Sigmoid colon (tissue), 7 donors: ENCODE measurements at places on chromosomes 6 and 20.

GRCh38 chr20:6030453-6031080 lies 23.3 kb downstream of the LRRN4 start:
- no peak for DNase-seq
- peaks cover 35% of the 10 kb centered on the region for H3K36me3 ChIP-seq
- H3K27me3 ChIP-seq: no peaks in the 10 kb centered on the region
- H3K27ac ChIP-seq: no peak overlapping the region

- no peak for DNase-seq
- no peaks in the 10 kb centered on the region for H3K27me3 ChIP-seq
- no peaks in the 10 kb centered on the region for H3K36me3 ChIP-seq
- no peak overlapping the region for H3K27ac ChIP-seq
- H3K4me3 ChIP-seq: no peak overlapping the region
These were observed 42.2 kb downstream of the TBC1D7 start for GRCh38 chr6:13286181-13286580.

- no peaks in the 10 kb centered on the region for H3K27me3 ChIP-seq
- DNase-seq: no peak
- peak overlapping the region; percentile 98 for H3K27ac ChIP-seq
- H3K4me3 ChIP-seq: peak overlapping the region; percentile 91
- no peaks in the 10 kb centered on the region for H3K36me3 ChIP-seq
These were observed 987 bp downstream of the TMEM181 start for GRCh38 chr6:158560836-158561320.

DNA sequence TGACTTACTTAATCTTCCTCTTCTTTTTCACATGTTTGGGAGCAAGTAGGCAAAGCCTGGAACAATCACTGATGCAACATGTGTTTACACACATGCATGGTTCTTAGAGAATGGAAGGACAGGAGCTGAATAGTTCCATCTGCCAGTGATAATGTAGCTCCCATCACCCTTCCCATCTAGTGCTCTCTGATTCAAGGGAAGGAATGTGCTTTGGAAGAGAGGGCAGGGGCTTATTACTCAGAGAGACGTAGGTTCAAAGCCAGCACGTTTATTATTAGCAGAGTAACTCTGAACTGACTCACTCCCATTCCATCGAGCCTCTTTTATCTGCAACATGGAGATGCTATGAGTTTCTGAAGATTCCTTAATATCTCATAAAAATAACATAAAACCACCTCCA lies 211.9 kb downstream of the GMPR start:
- H3K36me3 ChIP-seq: no peaks in the 10 kb centered on the region
- H3K27me3 ChIP-seq: no peaks in the 10 kb centered on the region
- no peak for DNase-seq
- peaks cover 14% of the 10 kb centered on the region for H3K4me1 ChIP-seq
- H3K4me3 ChIP-seq: no peak overlapping the region

GRCh38 chr20:50865114-50865513 lies 66.1 kb downstream of the ADNP start:
- no peak overlapping the region for H3K27ac ChIP-seq
- no peaks in the 10 kb centered on the region for H3K27me3 ChIP-seq
- H3K36me3 ChIP-seq: no peaks in the 10 kb centered on the region
- H3K4me3 ChIP-seq: no peak overlapping the region
- DNase-seq: no peak
- H3K4me1 ChIP-seq: no peaks in the 10 kb centered on the region

GRCh38 chr6:60952500-60952899 lies 1333.5 kb downstream of the KHDRBS2 start:
- H3K36me3 ChIP-seq: no peaks in the 10 kb centered on the region
- no peak overlapping the region for H3K27ac ChIP-seq
- no peak overlapping the region for H3K4me3 ChIP-seq
- no peak for DNase-seq
- H3K4me1 ChIP-seq: no peaks in the 10 kb centered on the region
- H3K27me3 ChIP-seq: no peaks in the 10 kb centered on the region

GRCh38 chr6:152189736-152190135 lies 382.3 kb downstream of the ESR1 start:
- no peaks in the 10 kb centered on the region for H3K4me1 ChIP-seq
- no peak overlapping the region for H3K4me3 ChIP-seq
- DNase-seq: no peak
- no peak overlapping the region for H3K27ac ChIP-seq
- no peaks in the 10 kb centered on the region for H3K27me3 ChIP-seq

GRCh38 chr20:11676630-11677287 lies 240.9 kb upstream of the BTBD3 start:
- H3K27ac ChIP-seq: no peak overlapping the region
- no peaks in the 10 kb centered on the region for H3K27me3 ChIP-seq
- no peak for DNase-seq
- no peaks in the 10 kb centered on the region for H3K36me3 ChIP-seq
- no peak overlapping the region for H3K4me3 ChIP-seq

GRCh38 chr20:60214901-60215815 lies 256.9 kb downstream of the CDH26 start:
- H3K4me3 ChIP-seq: no peak overlapping the region
- H3K4me1 ChIP-seq: no peaks in the 10 kb centered on the region
- H3K27me3 ChIP-seq: peaks cover 13% of the 10 kb centered on the region
- no peak for DNase-seq
- H3K36me3 ChIP-seq: no peaks in the 10 kb centered on the region
- no peak overlapping the region for H3K27ac ChIP-seq

- H3K27ac ChIP-seq: peak overlapping the region; percentile 95
- DNase-seq: no peak
- no peaks in the 10 kb centered on the region for H3K4me1 ChIP-seq
- H3K4me3 ChIP-seq: peak overlapping the region; percentile 62
These were observed 118.7 kb downstream of the HFE start for GRCh38 chr6:26205625-26206574.

- no peak for DNase-seq
- no peaks in the 10 kb centered on the region for H3K27me3 ChIP-seq
- no peaks in the 10 kb centered on the region for H3K4me1 ChIP-seq
- H3K36me3 ChIP-seq: no peaks in the 10 kb centered on the region
- H3K4me3 ChIP-seq: no peak overlapping the region
- H3K27ac ChIP-seq: no peak overlapping the region
These were observed 394.0 kb downstream of the LAMA2 start for GRCh38 chr6:129276986-129277385.

DNA sequence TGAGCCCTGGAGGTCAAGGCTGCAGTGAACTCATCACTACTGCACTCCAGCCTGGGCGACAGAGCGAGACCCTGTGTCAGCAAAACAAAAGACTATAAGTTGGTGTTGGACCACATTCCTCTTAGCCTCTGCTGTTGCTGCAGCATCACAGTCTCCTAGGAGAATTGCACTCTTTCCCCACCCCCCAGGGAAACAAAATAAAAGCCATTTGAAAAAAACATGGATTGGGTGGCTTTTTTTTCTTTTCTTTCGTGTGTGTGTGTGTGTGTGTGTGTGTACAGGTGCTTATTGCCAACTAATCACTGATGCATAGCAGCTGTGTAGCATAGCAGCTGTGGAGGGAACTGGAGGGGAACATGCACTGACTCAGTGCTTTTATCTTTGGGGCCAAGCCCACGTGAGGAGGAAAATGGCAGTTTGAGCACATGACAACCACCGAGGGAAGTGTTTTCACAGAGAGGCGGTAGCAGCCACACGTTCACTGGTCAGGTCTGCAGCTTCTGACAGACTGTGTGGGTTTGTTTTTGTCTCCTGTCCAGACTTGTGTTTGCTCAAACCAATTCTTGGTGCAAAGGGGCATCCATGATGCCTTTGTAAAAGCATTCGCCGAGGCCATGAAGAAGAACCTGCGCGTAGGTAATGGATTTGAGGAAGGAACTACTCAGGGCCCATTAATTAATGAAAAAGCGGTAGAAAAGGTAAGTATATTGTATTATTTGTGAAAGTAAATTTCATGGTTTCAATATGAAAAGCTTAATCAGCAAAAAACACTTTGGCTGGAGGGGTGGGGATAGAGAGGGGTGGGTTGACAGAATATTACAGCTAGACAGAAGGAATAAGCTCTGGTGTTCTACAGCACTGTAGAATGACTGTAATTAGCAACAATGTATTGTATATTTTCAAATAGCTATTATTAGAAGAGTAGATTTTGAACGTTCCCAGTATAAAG lies 27.7 kb downstream of the ALDH5A1 start:
- no peak for DNase-seq
- no peak overlapping the region for H3K27ac ChIP-seq
- no peaks in the 10 kb centered on the region for H3K36me3 ChIP-seq
- no peaks in the 10 kb centered on the region for H3K27me3 ChIP-seq
- H3K4me1 ChIP-seq: no peaks in the 10 kb centered on the region

DNA sequence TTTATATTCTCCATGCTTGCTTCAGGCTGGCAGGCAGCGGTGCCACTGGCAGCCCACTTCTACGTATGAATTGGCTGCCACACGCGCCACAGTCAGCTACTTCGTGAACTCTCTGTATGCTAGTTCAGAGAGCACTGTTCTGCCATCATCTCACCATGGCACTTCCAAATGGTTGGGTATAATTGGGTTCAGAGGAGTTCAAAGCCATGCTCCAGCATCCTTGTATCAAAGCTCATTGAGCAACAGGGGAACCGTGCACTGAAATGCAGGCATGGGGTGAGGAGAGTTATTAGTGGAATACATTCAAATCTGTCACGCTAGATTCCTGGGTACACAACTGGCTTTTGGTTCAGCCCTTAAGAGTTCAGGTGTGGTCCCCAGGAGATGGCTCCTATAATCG lies 519.9 kb upstream of the NOX3 start:
- no peaks in the 10 kb centered on the region for H3K4me1 ChIP-seq
- no peaks in the 10 kb centered on the region for H3K36me3 ChIP-seq
- H3K27me3 ChIP-seq: no peaks in the 10 kb centered on the region
- DNase-seq: no peak

DNA sequence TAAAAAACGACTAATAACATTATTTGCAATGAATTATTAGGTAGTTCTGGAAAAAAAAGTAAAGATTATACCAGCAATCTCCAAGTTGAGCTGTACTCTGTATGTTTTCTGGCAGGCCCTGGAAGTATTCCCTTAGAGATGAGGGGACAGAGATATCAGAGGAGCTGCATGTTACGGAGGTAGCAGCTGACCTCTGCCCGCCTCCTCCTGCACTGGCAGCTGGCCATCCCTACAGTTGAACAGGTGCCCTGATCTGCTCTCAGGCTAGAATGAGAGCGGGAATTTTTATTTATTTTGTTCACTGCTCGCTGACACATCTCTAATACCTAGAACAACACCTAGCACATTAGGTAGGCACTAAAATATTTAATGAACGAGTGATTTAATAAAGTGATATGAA lies 23.1 kb downstream of the FBXL4 start:
- peaks cover 17% of the 10 kb centered on the region for H3K36me3 ChIP-seq
- no peaks in the 10 kb centered on the region for H3K27me3 ChIP-seq
- no peak for DNase-seq
- H3K27ac ChIP-seq: no peak overlapping the region
- no peaks in the 10 kb centered on the region for H3K4me1 ChIP-seq
- H3K4me3 ChIP-seq: no peak overlapping the region

DNA sequence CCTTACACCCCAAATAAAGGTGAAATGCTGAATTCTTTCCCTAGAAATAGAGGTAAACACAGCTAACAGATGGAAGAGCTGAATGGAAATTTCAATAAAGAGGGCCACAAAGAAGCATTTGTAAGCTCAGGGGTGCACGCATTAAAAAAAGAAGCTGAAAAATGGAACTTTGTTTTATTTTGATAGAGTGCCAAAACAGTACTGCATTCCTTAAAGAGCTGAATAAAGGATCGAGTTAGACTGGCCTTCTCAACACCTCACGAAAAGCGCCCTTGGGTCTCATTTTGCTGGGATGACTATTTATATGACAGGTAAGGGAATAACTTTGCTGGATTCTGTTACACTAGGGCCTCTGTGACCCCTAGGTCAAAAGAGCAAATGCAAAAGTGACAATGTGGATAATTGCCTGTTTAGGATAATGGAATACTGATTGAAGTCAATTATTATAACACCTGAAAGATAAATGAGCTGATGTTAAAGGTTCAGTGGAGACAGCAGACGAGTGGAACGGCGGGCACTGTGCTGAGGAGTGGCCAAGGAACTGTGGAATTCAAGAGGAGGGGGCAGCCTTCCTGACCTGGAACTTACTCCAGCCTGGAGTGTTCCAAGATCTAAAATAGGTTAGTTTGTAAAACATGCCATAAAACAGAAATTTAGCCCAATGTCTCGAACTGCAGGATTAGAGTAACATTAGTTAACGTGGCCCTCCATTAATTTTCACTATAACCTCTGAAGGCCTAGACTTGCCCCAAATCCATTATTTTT lies 168.4 kb downstream of the FOXC1 start:
- H3K36me3 ChIP-seq: no peaks in the 10 kb centered on the region
- no peak overlapping the region for H3K27ac ChIP-seq
- H3K4me1 ChIP-seq: no peaks in the 10 kb centered on the region
- DNase-seq: no peak
- H3K27me3 ChIP-seq: no peaks in the 10 kb centered on the region
- H3K4me3 ChIP-seq: no peak overlapping the region

- H3K27me3 ChIP-seq: no peaks in the 10 kb centered on the region
- peak; percentile 99 for DNase-seq
- H3K4me3 ChIP-seq: peak within 1 kb of the TSS; percentile 83
- peak within 1 kb of the TSS; percentile 100 for H3K27ac ChIP-seq
- H3K36me3 ChIP-seq: peaks cover 8% of the 10 kb centered on the region
These were observed at the start of gene MYL9 for GRCh38 chr20:36541227-36541767. Gene MYL9, plus strand, starts transcription at chr20:36541519. Its CDS starts 3,366 bp downstream, at chr20:36544885.

DNA sequence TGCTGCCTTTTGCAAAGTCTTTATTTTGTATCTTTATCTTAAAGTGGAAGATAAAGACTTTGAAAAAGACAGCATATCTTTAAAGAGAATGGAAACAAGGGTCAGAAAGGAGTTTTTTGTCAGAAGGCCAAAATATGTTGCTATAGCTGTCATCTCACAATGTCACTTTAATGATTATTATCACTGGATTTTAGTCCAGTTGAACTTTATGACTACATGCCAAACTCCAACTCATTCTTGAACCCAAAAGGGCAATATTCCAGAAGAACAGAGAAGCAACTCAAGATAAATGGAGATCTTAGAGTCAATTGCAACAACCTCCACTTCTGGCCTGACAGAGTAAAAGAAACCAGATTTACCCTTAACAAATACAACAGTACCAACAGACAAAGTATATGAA lies 47.3 kb upstream of the CLIC5 start:
- H3K27ac ChIP-seq: no peak overlapping the region
- no peaks in the 10 kb centered on the region for H3K27me3 ChIP-seq
- H3K4me3 ChIP-seq: no peak overlapping the region
- no peaks in the 10 kb centered on the region for H3K36me3 ChIP-seq
- DNase-seq: no peak
- H3K4me1 ChIP-seq: no peaks in the 10 kb centered on the region

DNA sequence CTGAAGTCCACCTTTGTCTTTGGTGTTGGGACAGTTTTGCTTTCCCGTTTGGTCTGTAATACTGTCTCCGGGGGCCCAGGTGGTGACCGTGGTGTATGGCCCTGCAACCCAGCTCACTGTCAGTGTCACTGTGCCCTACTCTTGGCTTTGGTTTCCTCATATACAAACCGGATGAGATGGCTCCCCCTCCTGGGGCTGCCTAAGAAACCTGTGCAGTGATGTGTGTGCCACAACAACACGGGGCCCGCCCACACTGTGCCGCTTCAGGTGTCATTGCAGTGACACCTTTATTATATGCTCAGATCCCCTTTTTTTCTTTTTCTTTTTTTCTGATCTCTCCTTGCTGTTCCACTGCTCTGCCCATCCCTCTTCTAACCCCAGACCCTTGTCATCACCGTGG lies 73.9 kb downstream of the RAMACL start:
- no peaks in the 10 kb centered on the region for H3K4me1 ChIP-seq
- H3K4me3 ChIP-seq: no peak overlapping the region
- H3K36me3 ChIP-seq: peaks cover 17% of the 10 kb centered on the region
- no peaks in the 10 kb centered on the region for H3K27me3 ChIP-seq
- DNase-seq: no peak

- no peak overlapping the region for H3K27ac ChIP-seq
- no peak overlapping the region for H3K4me3 ChIP-seq
- no peak for DNase-seq
- no peaks in the 10 kb centered on the region for H3K4me1 ChIP-seq
These were observed 353.9 kb downstream of the BCKDHB start for GRCh38 chr6:80460257-80460865.
